ENCODE measurements at places on chromosomes 3 and 15. TPM values are rescaled to one million over a fixed set of nuclear protein-coding genes. Genes with fewer than 3 reads are reported as not detected.
A peak's percentile ranks its signal among the peaks of the same experiment; 100 is the strongest.

DNA sequence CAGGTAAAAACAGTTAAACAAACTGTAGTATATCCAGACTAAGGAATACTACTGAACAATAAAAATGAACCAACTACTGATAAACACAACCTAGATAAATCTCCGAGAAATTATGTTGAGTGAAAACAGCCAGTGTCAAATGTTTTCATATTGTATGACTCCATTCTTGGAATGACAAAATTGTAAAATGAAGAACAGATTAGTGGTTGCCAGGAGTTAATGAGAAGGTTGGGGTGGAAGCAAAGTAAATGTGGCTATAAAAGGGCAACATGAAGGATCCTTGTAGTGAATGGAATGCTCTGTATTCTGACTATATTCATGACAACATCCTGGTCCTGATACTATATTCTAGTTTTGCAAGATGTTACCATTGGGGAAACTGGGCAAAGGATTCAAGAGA lies 27.5 kb upstream of the ACKR4 start:
- H3K4me1 ChIP-seq: no peaks in the 10 kb centered on the region
- DNase-seq: no peak
- no peak overlapping the region for H3K4me3 ChIP-seq
- no peaks in the 10 kb centered on the region for H3K36me3 ChIP-seq

GRCh38 chr3:113906568-113907140 lies 41.2 kb upstream of the ZDHHC23 start:
- H3K4me1 ChIP-seq: no peaks in the 10 kb centered on the region
- H3K27ac ChIP-seq: no peak overlapping the region
- DNase-seq: no peak

DNA sequence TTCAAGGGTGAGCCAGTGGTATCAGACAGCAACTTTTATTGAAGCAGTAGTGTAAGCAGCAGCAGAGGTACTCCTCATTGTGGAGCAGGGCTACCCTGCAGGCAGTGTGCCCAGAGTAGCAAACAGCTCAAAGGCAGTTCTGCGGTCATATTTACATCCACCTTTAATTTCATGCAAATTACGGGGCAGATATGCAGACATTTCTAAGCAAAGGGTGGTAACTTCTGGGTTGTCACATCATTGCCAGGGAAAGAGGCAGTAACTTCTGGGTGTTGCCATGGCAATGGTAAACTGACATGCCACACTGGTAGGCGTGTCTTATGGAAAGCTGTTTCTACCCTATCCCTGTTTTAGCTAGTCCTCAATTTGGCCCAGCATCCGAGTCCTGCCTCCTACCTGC lies 46.5 kb upstream of the CLDN18 start:
- H3K4me1 ChIP-seq: no peaks in the 10 kb centered on the region
- H3K27ac ChIP-seq: no peak overlapping the region
- H3K27me3 ChIP-seq: peaks cover 2% of the 10 kb centered on the region
- no peak overlapping the region for H3K4me3 ChIP-seq
- no peak for DNase-seq

GRCh38 chr15:62269504-62269903 lies 104.4 kb upstream of the C2CD4B start:
- no peak overlapping the region for H3K27ac ChIP-seq
- H3K4me3 ChIP-seq: no peak overlapping the region
- no peaks in the 10 kb centered on the region for H3K36me3 ChIP-seq
- H3K27me3 ChIP-seq: no peaks in the 10 kb centered on the region
- H3K4me1 ChIP-seq: no peaks in the 10 kb centered on the region
- no peak for DNase-seq

DNA sequence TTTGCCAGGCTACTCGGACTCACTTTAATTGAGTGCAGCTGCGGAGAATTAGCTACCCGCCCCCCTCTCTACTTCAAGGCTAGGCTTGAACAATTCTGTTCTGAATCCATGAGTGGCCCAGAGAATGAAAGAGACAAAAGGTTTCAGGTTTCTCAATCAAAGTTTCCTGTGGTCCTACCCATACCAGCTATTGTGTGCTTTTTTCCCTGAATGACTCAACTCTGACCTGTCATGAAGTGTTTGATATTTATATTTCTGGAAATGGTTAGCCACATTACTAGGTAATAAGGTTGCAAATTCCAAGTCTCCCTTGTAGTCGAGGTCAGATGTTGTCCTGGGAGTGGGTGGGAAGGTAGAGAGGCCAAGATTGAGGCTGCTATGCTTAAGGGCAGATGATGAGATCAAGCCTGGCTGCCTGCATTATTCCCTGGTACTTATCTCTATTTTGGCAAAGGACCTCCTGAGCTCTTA lies 392.7 kb upstream of the TBL1XR1 start:
- peak; percentile 70 for DNase-seq
- H3K36me3 ChIP-seq: no peaks in the 10 kb centered on the region
- H3K27ac ChIP-seq: no peak overlapping the region
- no peaks in the 10 kb centered on the region for H3K27me3 ChIP-seq
- H3K4me3 ChIP-seq: no peak overlapping the region

DNA sequence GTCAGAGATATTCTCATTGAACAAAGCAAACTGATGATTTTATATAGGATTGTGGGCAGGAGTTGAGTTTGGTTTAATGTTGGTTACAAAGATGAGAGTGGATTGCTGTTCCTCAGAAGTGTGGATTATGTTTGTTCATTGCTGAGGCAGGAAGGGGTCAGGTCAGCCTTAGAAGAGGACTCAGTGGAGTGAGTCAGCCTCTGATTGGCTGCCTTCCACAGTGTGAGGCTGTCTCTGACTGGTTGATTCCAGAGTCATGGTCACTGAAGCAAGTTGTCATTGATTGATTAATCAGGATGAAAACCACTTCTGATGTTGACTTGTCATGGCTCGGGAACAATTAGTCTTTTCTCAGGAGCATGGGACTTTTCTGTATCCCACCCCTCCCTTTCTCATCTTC lies 36.2 kb downstream of the KBTBD12 start:
- H3K36me3 ChIP-seq: no peaks in the 10 kb centered on the region
- no peaks in the 10 kb centered on the region for H3K4me1 ChIP-seq
- no peak overlapping the region for H3K27ac ChIP-seq
- no peaks in the 10 kb centered on the region for H3K27me3 ChIP-seq
- DNase-seq: no peak
- H3K4me3 ChIP-seq: no peak overlapping the region

GRCh38 chr3:160482796-160483195 lies 33.2 kb upstream of the TRIM59 start:
- DNase-seq: no peak
- no peaks in the 10 kb centered on the region for H3K27me3 ChIP-seq
- no peaks in the 10 kb centered on the region for H3K36me3 ChIP-seq

DNA sequence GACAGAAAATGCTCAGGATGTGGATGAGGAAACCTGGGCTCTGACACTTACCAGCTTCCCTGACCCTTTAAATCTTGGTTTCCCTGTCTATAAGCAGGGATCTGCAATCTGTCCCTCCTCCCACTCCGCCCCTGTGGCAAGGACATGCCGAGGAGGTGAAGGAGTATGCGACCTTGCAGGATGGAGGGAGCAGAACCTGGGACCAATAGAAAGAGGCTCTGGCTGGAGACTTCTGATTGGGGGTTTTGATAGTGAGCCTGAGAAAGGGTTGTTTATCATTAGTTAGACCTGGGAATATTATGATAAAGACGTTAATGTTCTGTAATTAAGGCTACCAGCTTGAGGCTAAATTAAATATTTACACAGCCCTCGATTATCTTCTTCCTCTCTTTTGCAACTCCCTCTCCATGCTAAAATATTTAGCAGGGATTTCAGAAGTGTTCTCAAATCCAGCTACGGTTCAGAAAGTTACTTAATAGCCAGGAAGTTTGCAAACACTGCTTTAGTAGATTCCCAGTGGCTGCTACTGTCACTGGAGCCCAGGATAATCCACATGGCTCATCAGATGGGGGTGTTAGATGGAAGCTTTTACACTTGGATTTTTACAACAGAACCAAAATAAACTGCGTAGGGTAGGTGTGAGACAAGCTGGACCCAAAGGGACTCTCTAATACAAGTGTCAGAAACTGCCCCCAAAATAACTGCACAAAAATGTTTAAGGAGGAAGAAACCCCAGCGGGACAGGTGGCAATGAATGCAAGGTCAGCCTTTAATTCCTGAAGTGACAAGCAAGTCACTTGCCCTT lies 9.2 kb upstream of the PAQR5 start:
- H3K27ac ChIP-seq: peak overlapping the region; percentile 42
- no peaks in the 10 kb centered on the region for H3K4me1 ChIP-seq
- no peak for DNase-seq
- no peaks in the 10 kb centered on the region for H3K36me3 ChIP-seq

- H3K36me3 ChIP-seq: no peaks in the 10 kb centered on the region
- H3K4me3 ChIP-seq: no peak overlapping the region
- no peaks in the 10 kb centered on the region for H3K27me3 ChIP-seq
- no peak for DNase-seq
- no peaks in the 10 kb centered on the region for H3K4me1 ChIP-seq
Measured at GRCh38 chr15:93603550-93603949, 514.5 kb upstream of the RGMA start.

The HYKK gene
- 10.4 TPM for polyA plus RNA-seq

The AP3B2 gene
- polyA plus RNA-seq: 2.8 TPM
